ENCODE measurements at places on chromosomes 4 and X. TPM values are rescaled to one million over a fixed set of nuclear protein-coding genes. Genes with fewer than 3 reads are reported as not detected.

Gene CXorf38
- 6.0 TPM for total RNA-seq

Gene LCORL
- 10.0 TPM for total RNA-seq

Gene KANTR
- total RNA-seq = 6.6 TPM

Gene AREG
- 21.0 TPM for total RNA-seq

Gene LYAR
- total RNA-seq = 16.1 TPM

Gene RNF175
- total RNA-seq = not detected

Gene ACSL1
- total RNA-seq = 74.3 TPM

Gene TNMD
- not detected for total RNA-seq

Gene NUDT11
- 0.96 TPM for total RNA-seq

Gene GAGE12E
- not detected for total RNA-seq

Gene CCDC158
- total RNA-seq = not detected

Gene EDNRA
- total RNA-seq = 5.5 TPM

Gene AMMECR1
- 17.5 TPM for total RNA-seq

Gene DMRTC1
- total RNA-seq = not detected

Gene CSN1S1
- total RNA-seq = not detected

Gene DDX3X
- 200 TPM for total RNA-seq

Gene GABRG1
- not detected for total RNA-seq

Gene ENOX2
- total RNA-seq = 15.1 TPM

Gene PPARGC1A
- total RNA-seq = 0.60 TPM

Gene PDE5A
- total RNA-seq = 1.7 TPM

Gene RIBC1
- total RNA-seq = 0.36 TPM

Gene CSTF2
- 22.4 TPM for total RNA-seq

Gene TMPRSS11F
- 12.4 TPM for total RNA-seq

Gene PAGE2
- not detected for total RNA-seq

Gene MAGEB1
- total RNA-seq = not detected

Gene DDX53
- total RNA-seq = not detected

Gene NWD2
- 0.08 TPM for total RNA-seq

Gene CRLF2
- not detected for total RNA-seq

Gene SERPINA7
- not detected for total RNA-seq

Gene MAGEE2
- total RNA-seq = not detected

Gene EOLA1
- total RNA-seq = 14.6 TPM

Gene ZNF595
- total RNA-seq = 6.9 TPM

Gene ZAR1
- total RNA-seq = not detected

Gene SLC9B1
- 0.28 TPM for total RNA-seq

Gene FAT4
- 1.4 TPM for total RNA-seq

Gene MAGED4B
- 1.8 TPM for total RNA-seq

Gene EPGN
- total RNA-seq = 170 TPM

Gene PDGFRA
- total RNA-seq = 11.6 TPM

Gene BEX5
- 0.80 TPM for total RNA-seq

Gene FGF13
- 0.40 TPM for total RNA-seq

Gene SH2D1A
- 0.16 TPM for total RNA-seq

Gene CFAP99
- 0.28 TPM for total RNA-seq

Gene GPR119
- total RNA-seq = not detected

Gene FGD1
- 8.2 TPM for total RNA-seq

Gene PCYT1B
- total RNA-seq = 0.64 TPM

Gene MPP1
- total RNA-seq = 6.3 TPM

Gene DDIT4L
- total RNA-seq = 0.56 TPM

Gene PAGE2B
- not detected for total RNA-seq

Measured in esophagus mucosa (tissue), 1 donor.